ENCODE measurements at places on chromosomes 1 and 21.

DNA sequence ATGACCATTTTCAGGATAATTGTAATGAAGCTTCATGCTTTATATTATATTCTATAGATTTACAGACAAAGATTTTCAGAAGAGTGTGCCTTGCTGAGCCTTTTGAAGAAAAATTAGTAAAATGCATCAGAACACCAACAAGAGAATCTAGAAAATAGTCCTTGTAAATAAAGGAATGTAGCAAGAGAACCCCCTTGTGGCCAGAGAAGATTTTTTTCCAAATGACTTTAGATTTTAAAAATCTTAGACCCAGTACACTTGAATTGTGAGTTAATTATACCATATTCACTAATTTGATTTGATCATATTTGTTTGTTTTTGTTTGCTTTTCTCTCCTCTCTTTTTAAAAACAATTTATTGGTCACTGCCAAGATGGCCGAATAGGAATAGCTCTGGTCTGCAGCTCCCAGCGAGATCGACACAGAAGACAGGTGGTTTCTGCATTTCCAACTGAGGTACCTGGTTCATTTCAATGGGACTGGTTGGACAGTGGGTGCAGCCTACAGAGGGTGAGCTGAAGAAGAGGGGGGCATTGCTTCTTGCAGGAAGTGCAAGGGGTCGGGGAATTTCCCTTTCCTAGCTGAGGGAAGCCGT is 12.8 kb upstream of the IFI44L start:
- DNase-seq: peak; percentile 44

- no peak for DNase-seq
Observed at GRCh38 chr1:185478877-185479276, 161.8 kb upstream of the IVNS1ABP start.

GRCh38 chr1:6485168-6486101 is 6.0 kb downstream of the PLEKHG5 start:
- DNase-seq: no peak

GRCh38 chr1:84988588-84988987 is 8.3 kb downstream of the MCOLN2 start:
- no peak for DNase-seq

- DNase-seq: no peak
Observed at GRCh38 chr1:112546076-112546475, 37.3 kb downstream of the WNT2B start.

DNA sequence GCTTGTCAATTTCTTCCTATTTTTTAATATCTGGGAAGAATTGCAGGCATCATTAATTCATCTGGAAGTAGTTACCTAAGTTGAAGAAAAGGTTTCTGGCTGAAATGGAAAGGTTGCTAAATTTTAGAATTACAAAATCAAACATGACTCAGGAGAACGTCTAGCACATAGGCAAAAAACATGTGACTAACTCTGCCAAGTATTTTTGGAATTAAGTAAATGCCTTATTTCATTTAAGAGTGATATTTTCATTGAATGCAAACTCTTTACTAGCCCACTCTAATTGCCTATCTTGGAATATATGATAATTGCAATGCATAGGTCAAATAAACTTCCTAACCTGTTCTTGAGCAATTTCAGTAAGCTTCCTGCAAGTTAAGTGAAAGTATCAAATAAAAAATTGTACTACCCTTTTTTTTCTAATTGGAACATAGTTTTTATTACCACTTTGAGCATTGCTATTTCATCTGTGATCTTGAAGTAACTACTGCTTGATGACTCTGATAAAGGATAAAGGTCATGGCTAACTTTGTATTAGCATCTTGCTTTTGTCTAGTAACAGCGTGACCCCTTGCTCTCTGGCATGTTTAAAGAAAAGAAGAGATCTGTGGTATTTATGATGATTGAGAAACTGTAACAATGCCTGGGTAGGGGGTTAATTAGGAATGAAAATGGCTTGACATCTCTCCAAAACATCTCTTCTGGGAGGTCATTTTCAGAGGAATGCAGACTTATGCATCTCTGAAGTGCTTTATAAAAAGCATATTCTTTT is 208.3 kb upstream of the NCAM2 start:
- DNase-seq: no peak

DNA sequence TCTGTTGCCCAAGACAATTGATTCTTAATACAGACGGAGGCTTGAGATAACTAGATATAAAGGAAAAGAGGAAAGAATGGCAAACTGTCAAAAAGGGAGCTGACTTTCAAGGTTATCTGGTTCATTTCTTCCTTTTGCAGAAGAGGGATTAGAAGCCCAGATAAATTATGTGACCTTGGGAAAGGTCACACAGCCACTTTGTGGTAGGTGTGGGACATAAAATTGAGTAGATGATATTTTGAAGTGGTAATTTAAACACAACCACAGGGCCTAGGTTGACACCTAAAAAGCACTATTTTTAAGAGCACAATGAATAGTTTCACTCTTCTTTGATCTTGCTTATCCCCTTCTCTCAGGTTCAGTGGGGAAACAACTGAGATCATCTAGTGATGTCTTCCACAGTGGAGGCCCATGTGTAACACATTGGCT is 16.9 kb upstream of the KIAA0040 start:
- DNase-seq: no peak

GRCh38 chr1:69914976-69915765 is 290.2 kb downstream of the LRRC40 start:
- DNase-seq: peak; percentile 3

DNA sequence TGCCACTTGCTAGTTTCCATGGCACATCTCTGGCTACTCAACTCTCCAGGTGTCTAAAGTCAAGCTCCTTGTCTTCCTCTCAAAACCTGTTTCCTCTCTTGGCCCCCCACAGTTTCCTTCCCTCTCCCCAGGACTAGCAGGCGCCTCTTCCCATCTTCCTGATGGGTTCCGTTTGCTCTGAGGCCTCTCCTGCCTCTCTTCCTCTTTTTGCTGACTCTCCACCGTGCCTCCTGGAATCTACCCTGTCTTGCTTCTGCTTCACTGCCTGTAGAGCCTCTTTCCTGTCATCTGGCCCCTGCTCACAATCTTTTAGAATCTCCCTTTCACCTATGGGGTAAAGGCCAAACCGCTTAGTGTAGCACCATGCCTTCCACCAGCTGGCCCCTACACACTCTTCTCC is 21.8 kb upstream of the LHX4 start:
- no peak for DNase-seq

DNA sequence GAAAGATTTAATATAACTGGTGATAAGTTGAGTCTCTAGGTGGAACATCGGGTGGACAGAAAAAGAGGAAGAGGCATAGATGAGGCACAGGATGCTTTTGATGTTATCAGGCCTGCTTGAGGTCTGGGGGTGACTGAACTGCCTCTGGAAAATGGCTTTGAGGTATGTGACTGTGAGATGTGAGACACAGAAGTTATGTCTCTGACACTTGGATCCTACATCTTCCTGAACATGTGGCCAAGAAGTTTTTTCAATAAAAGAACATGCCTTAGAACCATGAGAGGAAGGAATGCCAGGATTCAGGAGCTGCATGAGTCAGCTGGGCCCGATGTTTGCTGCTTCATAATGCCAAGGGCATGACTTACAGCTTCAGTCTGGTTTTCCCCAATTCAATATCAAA is 11.5 kb upstream of the AIM2 start:
- DNase-seq: peak; percentile 95

DNA sequence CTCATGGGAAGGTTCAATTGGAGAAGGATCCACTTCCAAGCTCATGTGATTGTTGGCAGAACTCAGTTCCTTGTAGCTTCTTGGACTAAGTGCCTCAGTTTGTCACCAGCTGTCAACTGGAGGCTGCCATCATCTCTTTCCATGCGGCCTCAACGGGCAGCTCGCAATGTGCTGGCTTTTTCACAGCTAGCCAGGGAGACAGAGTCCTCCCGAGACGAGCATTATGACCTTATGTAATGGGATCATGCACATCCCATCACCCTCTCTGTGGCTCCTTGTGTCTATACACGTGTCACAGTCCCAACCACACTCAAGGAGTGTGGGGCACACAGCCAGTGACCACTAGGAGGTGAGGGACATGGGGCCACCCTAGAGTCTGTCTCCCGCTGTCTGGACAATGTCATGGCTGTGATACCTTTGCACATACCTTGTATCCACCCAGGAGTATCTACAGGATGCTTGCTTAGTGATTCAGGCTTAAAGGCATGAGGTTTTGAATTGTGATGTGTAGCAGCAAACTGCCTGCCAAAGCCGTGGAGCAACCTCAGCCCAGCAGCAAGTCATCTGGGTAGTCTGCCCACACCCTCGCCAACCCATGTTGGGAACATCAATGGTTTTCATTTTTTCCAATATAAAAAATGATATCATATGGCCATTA is 3.9 kb upstream of the KRTAP10-6 start:
- no peak for DNase-seq

DNA sequence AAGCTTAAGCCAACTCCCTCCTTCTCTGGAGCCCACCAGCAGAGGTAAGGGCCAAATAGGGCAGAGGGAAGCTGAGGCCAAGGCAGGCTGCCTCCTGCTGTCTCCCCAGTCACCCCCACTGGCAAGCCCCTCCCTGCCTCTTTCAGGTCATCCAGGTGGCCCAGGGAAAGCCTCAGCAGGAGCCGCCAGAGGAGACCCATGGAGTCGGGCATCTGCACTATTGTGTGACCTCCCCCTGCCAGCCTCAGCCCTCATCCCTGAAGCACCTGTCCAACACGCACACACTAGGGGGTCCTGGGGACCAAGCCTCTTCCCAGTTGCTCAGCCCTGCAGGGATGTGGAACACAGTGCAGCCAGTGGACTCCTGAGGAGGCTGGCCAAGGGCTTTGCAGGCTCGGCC is 5.3 kb upstream of the NAXE start:
- DNase-seq: no peak

- DNase-seq: no peak
Observed at GRCh38 chr1:240709676-240710075, 97.7 kb upstream of the GREM2 start.

GRCh38 chr1:68173936-68174737 is 58.2 kb downstream of the WLS start:
- DNase-seq: peak; percentile 96

GRCh38 chr1:186595969-186596368 is 84.3 kb downstream of the PTGS2 start:
- no peak for DNase-seq

DNA sequence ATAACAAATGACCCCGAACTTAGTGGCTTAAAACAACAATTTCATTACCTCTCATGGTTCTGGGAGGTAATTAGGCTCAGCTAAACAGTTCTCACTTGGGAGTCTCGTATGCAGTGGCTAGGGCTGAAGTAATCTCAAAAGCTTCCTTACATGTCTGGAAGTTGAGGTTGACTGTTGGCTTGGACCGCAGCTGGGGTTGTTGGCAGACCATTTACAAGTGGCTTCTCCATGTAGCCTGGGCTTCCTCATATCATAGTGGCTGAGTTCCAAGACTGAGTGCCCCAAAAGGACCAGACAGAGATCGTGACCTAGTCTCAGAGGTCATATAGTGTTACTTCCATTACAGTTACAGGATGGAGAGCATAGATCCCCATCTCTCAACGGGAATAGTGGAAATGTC is 2.4 kb upstream of the POGZ start:
- no peak for DNase-seq

DNA sequence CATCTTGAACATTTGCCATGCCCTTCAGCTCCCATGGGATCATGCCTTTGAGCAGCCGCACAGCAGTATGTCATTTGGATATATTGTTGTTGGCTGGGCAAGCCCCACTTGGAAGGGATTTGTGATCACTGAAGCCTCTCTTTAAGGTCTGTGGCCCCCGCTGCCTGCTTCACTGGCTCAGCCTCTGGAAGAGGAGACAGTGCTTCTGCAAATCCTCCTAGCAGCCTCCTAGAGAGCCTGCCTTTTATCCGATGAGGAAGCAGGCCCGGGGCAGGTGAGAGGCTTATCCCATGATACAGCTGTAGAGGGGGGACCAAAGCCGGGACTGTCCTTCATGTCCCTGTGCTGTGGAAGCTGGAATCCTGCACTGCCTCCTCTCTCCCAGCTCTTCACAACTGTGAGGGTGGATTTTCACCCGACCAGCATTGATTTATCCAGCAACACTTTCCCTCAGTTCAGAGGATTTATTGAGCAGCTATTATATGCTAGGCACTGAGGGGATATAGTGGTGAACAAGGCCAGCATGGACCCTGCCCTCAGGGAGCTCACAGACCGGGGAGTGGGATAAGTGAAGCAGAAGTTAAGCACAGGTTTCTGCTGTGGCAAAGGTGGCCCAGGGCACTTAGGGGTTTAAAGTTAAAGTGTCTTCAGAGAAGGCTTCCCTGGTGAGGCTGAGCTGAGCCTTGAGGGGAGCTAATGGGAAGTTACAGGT is 3.9 kb downstream of the TMEM61 start:
- DNase-seq: no peak

DNA sequence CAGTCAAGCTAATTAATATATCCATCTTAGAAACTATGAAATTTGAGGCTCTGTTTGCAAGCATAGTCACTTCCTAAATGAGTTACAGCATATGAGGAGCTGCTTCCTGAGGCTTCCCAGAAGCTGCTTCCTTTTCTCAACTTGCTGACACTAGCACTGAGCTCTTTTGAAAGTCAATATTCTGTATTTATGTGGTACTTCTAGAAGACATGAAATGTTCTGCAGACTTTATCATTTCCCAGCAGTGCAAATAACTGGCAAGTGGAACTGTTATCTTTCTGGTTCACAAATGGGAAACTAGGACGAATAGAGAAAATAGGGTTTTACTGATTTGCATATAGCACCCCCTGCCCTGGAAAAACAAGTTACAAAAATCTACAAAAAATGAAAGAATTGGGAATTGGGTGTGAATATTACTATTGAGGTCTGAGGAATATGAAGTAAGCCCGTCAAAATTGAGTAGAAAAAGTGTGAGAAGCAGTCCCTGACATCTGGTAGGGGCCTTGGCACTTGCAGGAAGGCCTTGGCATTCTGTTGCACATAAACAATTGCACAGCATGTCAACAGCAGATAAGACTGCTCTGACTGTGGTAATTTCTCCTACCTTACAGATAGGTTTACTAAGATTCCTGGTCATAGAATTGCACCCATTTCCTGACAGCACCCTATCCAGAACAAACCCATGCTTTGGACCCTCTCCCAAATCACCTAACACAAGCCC is 7.1 kb downstream of the GIPC2 start:
- DNase-seq: no peak

DNA sequence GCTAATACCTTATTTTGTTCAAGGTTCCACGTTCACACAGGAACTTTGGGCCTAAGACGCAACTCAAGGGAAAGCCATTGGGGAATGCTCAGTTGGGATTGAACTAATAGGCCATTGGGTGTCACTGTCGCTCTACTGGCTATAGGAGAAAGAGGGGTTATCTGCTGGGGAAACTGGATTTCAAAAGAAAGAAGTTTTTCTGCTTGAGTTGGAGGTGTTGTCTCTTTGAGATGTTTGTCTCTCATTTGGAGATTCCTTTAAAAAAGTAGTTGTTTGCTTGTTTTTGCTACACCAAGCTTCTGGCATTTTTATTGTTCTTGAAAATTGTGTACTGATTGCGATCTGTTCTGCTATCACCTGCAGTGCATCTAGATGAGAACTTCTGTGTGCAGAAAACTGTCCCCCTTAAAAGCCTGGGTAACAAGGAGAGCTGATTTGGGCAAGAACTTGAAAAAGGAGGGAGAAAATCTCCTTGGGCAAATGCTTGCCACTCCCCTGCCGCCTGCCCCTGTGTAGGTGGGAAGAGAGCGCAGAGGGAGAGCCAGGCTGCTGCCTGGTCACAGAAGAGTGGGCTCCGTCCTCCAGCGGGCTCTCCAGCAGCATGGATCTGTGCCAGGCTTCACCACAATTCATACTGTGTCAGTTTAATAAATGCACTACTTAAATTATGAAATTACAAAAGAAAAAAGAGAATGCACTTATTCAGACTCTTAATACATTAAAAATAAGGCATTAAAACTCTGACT is 39.9 kb downstream of the PEX14 start:
- DNase-seq: peak; percentile 50

Data from RPMI7951 (cell line).